ENCODE measurements at places on chromosomes 13 and 19.

DNA sequence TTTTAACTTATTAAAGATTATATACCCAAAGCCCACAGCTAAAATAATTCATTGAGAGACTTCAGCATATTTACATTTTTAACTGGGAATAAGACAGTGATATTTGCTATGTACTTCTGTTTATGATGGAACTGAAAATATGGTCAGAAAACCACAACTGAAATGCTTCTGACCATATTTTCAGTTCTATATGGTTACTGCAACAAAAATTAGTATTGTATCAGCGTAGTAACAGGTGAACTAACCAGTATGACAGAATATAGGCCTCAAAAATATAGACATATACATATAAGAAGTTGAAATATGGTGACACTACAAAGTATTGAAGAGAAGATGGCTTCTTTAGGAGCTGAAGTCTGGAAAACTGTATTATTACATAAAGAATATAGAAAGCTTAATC lies 857.4 kb downstream of the OLFM4 start:
- no peak for DNase-seq

DNA sequence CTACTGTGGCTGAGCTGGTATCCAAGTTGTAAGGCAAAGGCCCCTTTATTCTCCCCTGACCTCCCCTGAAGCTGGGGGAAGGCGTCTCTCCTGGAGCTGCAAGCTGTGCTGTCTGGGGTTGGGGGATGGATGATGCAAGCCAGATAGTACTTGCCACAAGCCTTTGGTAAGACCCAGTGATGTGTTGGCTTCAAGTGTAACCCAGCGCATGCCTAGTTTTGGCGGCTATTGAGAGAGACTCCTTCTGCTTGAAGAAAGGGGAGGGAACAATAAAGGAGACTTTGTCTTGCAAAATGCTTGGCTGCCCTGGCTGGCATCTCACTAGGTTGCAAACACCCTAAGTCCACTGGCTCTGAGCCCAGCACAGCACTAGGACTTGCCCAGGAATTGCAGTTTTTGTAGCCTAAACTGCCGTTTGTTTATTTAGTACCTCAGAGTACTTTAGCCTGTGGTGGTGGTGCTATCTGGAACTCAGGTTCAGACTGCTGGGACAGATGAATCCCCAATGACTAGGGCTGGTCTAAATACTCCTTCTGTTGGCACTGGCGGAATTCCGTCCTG lies 108.2 kb downstream of the TNFSF13B start:
- no peak for DNase-seq

- no peak for DNase-seq
Observed at GRCh38 chr13:50589651-50590054, 253.8 kb downstream of the DLEU7 start.

- DNase-seq = no peak
Observed at GRCh38 chr19:32921624-32922023, 50.1 kb downstream of the CEP89 start.

All from anterior cingulate cortex (tissue), 58 donors.